ENCODE measurements at places on chromosomes 11 and 22. TPM values are rescaled to one million over a fixed set of nuclear protein-coding genes. Genes with fewer than 3 reads are reported as not detected.

DNA sequence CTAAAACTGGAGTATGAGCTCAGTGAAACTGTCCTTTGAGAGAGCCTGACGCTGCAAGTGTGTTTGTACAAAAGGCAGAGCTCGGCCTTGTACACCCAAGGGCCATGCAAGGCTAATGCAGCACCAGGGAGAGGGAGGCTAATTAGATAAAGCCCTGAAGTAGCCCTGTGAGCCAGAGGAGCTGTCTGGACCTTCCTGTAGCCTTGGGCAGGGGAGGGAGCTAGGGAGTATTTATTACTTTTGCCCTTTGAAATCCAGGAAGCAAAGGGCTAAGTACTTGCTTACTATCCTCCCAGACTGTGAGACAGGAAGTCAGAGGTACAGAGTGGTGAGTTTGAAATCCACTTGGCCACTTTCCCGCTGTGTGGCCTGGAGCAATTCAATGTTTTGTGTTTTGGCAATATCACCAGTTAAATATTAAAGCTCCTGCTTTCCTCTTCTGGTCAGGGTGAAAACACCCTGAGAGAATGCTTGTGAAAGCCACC, 10.2 kb upstream of the LDHA start:
- DNase-seq = peak; percentile 51

ELFN2 gene
- not detected for total RNA-seq

- peak; percentile 12 for DNase-seq
Measured at GRCh38 chr22:23527971-23528740, 51.9 kb downstream of the IGLL1 start.

ABTB2 gene
- 5.8 TPM for total RNA-seq

DNA sequence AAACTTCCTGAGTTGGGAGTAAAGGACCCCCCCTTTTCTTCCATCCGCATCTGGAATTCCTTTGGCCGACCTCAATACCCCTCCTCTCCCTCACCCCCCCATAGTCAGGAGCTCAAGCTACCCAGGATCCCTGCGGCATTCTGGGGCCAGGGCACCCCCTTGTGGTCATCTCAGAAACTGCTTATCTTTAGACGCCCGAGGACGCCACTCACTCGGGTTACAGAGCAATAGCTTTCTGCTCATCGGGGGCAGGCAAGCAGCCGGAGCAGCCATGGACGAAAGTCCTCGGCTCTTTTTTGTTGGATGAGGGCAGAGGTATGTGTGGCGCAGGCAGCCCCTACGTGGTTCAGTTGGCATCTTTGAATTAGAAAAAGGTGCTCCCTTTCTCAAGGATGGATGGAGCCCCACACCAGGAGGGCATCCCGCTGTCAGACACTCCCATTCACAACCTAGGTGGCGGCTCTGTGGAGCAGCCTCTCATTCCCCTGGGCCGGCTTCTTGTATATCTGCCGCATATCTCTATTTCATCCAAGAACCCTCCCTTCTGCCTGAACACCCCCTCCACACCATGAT, 2.3 kb downstream of the C1QTNF5 start:
- peak; percentile 71 for DNase-seq

GRCh38 chr22:32743046-32743445, 58.5 kb upstream of the TIMP3 start:
- no peak for DNase-seq

CTSW gene
- 3.4 TPM for total RNA-seq

- no peak for DNase-seq
Measured at GRCh38 chr11:73198677-73199076, 19.4 kb upstream of the P2RY2 start.

PKNOX2 gene
- total RNA-seq = 11.4 TPM

DNA sequence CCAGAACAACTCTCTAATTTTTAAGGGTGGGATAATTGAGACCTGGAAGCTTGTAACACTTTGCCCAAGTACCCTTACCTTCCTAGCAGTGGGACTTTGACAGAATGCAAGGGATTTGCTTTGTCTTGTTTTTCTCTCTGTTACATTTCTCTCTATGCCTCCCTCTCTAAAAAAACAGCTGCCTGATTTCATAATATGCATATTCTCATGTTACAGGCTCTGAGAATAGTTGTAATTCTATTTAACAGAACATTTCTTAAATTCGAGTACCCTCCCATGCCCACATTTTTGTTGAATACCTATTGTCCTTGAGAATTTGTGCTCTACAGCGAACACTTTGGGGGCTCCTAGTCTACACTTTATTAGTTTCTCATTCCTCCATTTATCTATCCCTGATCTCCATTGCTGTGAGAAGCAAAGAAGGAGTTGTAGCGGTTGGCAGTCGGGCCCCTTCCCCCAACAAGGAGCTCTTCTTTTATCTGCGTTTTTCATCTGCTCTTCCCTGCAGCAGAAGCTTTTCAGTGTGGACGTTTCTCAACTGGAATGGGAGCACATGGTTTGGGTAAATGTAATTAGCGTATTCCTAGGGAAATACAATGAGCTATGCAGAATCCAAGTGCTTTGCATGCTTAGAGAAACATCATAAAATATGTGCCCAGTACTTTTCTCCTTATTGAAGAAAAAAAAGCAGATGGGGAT, 117.7 kb upstream of the CCDC90B start:
- DNase-seq = no peak

OR51S1 gene
- total RNA-seq = not detected

ZNF143 gene
- total RNA-seq = 18.2 TPM

GRCh38 chr22:32185821-32186220, 19.1 kb downstream of the RFPL2 start:
- no peak for DNase-seq

RHOD gene
- 2.3 TPM for total RNA-seq

LRRC32 gene
- total RNA-seq = 20.9 TPM

CADM1 gene
- total RNA-seq = 33.3 TPM

- DNase-seq = no peak
Measured at GRCh38 chr22:28670161-28670560, 9.5 kb downstream of the TTC28 start.

DNA sequence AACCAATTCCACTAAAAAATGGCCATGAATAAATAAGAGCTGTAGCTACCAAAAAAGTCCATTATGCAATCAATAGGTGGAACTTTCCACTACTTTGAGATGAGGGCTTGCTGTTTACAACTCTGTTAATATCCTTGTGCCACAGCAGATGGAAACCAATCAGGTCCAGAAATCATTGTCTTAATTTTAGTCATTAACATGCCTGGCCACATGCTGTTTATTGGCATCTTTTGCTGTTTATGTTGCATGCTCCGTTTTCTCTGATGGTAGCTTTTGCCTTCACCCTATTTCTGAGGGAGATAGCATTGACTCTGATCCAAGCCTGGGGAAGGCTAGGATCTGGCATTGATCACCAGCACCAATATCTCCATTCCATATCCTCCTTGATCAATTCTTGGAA, 192.9 kb upstream of the SEZ6L start:
- no peak for DNase-seq

DNA sequence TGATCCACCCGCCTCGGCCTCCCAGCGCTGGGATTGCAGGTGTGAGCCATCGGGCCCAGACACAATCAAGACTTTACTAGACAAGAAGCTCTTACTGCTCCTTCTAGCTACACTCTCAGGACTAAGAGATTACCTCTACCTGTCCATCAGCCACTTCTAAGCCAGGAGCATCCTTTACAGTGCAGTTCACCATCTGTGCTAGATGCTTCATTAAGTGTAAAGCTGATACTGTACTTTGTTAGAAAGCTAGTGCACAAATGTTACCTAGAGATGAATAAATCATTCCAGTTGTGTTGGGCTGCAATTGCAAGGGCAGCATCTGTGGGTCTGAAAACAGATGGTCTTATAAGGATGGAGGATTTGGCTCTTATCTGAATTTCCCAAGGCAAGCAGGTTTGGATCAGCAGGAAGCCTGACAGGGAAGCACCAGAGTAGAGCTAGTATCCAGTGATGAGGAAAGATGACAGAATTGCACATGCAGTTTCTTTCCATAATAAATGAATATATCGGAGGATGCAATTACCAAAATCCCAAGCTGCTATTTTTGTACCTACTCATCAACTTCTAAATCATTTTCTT, 58.3 kb downstream of the FAM168A start:
- no peak for DNase-seq

DNA sequence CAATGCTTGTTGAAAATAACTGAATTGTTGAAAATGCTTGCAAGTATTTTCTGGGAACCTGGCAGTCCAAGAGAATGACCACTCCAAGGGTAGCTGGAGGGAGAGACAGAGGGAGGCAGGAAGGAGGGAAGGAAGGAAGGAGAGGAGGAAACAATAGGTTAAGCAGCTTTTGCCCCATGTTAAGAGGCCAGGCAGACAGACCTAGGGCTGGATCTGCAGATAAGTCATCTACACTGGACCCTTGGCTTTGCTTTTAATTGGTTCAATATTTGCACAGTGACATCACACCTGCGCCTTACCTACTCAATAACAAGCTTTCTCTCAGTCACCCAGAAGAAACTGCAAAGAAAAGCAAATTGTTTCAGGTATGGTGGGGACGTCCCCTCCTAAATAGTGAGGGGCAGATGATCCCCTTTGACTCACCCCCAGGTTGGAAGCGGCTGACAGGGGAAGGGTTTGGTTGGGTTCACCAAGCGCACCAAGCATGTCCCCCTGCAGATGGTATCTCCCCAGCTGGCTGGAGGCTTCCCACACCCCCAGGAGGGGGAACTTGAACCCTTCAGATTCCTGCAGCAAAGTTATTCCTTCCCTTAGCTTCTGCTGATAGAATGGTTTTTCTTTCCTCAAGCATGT, 24.3 kb downstream of the MYH9 start:
- no peak for DNase-seq

SCGB1A1 gene
- 3.1 TPM for total RNA-seq

DNA sequence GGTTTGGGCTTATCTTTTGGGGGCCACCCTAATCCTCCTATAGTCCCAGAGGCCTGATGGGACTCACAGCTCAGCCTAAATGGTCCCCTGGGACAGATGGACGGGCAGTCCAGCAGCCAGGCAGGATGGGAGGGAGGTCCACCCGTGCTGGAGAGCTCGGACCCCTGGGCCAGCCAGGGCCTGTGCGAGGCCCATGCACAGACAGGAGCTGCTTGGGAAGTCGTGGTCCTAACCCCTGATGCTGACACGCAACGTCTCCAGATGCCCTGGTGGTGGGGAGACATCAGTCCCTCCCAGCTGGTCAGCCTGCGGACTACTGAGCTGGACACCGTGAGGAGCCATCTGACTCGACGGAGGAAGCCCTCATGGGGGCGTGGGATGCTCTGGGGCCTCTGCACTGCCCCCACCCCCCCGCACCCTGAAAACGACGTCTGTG, 31.2 kb upstream of the MUC5AC start:
- DNase-seq = no peak

DNA sequence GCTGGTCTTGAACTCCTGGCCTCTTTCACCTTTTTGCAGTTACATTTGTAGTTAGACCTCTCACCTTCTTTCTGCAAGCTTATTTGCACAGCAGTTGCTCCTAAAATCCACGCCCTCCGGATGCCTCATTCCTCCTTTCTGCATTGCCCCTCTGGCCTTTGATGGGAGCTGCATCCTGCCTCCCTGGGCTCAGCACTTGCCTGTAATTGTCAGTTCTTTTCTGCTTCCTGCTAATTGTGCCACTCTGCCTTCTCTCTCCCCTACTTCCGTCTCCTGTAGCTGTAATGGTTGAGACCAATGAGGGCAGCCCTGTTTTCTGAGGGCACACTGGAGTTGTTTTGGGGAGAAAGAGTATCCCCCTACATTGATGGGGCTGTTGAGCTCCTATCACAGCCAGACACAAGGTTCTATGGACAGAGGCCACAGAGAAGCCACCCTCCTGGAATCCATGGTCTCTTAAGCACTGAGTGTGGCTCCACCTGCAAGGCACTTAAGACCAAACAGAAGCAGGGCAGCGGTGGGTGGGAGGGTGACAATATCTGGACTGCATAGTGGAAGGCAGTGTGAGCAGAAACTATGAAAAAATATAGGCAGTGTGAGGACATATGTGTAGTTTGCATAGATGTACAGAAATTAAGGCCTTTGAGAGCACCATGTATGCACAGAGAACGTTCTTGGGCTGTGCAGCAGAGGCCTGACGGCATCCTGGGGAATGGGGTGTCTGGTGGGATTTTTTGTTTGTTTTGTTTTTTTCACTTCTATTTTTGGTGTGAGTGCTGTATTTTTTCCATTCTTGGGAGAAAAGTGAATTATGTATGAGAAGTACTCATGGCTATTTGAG, 30.5 kb downstream of the YDJC start:
- DNase-seq = no peak

- DNase-seq = no peak
Measured at GRCh38 chr11:2365571-2366210, 11.4 kb upstream of the CD81 start.

DTX4 gene
- 3.2 TPM for total RNA-seq

- no peak for DNase-seq
Measured at GRCh38 chr11:69027704-69028372, 14.8 kb upstream of the MRGPRF start.

- DNase-seq = no peak
Measured at GRCh38 chr22:47195484-47196165, 433.2 kb downstream of the TBC1D22A start.

- no peak for DNase-seq
Measured at GRCh38 chr22:47593291-47593690, 830.8 kb downstream of the TBC1D22A start.

DNA sequence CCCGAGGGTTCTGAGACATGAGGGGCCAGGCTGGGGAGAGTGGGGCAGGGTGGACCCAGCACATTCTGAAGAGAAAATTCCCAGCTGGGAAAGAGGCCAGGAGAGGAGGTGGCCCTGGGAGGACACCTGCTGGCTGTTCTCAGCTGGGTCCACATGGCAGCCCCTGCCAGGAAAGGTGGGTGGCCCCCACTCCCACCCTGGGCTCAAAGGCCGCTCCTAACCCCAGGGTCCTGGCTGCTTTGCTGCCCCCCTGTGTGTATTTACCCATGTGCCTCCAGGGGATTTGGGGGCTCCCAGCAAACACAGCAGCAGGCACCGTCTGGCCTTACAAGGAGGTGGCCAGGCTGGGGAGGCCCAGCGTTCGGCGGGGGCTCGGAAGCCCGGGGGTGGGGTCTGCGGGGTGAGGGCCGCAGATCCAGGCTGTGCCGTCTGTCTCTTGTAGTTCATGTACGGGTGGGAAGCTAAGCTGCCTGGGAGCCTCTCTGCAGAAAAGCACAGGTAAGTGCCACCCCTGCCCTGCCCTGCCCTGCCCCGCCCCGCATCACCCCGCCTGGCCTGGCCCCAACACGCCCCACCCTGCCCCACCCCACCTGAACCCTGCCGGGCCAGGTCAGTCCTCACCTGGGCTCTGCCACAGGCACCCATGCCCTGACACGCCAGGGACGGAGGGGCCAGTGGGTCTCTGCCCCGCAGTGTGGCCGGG, 10.6 kb downstream of the MUC5B start:
- no peak for DNase-seq

DNA sequence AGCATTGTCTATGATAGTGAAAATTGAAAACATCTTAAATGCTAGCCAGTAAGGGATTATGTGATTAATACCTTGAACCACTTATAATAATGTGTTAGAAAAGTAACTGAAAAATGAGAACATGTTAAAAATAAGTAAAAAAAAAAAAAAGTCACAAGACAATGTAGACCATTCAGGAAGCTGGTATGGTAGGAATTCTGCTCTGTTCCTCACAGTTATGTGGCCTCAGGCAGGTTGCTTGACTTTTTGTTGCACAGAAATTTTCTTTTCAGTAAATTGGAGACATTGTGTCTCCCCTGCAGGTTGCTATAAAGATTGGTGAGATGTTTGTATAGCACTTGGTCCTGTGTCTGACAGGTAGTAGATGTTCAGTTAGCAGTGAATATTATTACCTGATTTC, 17.3 kb upstream of the PLET1 start:
- DNase-seq = no peak

- no peak for DNase-seq
Measured at GRCh38 chr11:120333801-120334200, 2.4 kb upstream of the ARHGEF12 start.

CNTF gene
- total RNA-seq = 3.0 TPM

- peak; percentile 11 for DNase-seq
Measured at GRCh38 chr11:76788661-76789442, 5.7 kb downstream of the TSKU start.

- DNase-seq = peak; percentile 70
Measured at GRCh38 chr11:128422576-128423370, 164.6 kb downstream of the ETS1 start.

Data from adrenal gland (tissue), 19 donors.